Fibroblast of the aortic adventitia (primary cell): ENCODE measurements at places on chromosomes 4 and X.

DNA sequence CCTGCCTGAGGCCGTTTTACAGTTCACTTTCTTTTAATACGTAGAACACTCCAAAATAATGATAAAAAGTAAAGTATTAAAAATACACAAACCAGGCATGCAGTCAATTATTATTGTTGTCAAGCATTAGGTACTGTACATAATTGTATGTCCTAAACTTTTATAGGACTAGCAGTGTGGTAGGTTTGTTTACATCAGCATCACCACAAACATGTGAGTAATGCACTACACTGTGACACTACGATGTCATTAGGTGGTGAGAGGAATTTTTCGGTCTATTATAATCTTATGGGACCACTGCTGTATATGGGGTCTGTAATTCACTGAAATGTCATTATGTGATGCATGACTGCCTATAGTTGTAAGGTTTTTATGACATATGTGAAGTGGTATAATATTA is 149.5 kb upstream of the SH3RF1 start:
- no peak for DNase-seq

DNA sequence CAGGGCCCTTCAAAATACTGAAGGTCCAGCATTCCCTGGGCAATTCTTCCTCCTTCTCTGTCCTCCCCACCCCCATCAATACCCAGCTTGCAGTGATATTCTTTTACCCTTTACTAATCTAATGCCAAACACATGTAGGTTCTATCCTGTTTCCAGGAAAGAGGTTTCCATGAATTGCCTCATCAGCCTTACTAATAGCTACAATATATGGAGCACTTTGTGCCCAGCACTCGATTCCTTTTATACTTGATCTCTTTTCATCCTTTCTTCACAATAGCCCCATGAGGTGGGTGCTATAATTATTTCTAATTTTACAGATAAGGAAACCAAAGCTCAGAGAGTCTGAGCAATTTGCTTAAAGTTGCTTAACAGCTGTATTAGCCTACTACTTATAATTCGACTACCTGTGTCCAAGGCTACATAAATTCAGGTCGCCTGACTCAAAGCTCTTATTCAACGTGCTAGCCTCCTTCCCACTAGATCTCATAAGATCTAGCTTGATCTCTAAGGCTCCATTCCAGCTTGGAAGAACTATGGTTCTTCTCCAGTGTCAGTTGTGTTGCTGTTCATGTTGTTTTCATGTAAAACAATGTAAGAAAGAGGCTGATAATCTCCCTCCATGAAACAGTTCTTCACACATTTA is 229.6 kb upstream of the PGRMC2 start:
- peak; percentile 84 for DNase-seq

DNA sequence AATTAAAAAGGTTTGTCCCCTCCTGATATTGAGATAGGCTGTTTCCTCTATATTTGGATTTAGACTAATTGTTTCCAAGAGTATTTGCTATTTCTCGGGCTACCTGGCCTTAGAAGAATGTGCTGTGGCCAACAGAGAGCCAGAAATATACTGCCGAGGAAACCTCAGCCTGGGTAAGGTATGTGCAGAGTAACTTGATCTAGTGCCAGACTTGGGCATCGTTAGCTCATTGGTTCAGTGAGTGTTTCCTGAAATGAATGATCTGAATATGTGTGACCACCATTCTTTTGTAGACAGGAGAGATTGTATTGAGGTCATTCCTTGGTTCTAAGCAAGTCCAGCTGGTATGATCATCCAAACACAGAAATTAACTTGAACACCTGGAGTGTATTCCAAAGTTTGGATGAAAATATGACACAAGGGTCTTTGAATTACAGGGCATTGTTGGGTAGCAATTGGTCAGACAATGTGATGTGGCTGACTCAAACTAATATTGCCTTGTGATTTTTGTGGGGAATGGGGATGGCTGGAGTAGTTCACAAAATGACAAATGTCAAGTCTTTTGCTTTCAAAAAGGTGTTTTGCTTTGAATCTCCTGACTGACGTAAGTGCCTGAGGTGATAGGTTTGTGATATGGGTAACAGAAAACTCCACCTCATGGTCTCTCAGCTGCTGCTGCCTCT is 100.2 kb upstream of the CXCL13 start:
- no peak for DNase-seq

- DNase-seq, result no peak
Observed at GRCh38 chr4:13464973-13465372, 19.2 kb downstream of the RAB28 start.
